ENCODE measurements at places on chromosomes 12 and 14. TPM values are rescaled to one million over a fixed set of nuclear protein-coding genes. Genes with fewer than 3 reads are reported as not detected.

DNA sequence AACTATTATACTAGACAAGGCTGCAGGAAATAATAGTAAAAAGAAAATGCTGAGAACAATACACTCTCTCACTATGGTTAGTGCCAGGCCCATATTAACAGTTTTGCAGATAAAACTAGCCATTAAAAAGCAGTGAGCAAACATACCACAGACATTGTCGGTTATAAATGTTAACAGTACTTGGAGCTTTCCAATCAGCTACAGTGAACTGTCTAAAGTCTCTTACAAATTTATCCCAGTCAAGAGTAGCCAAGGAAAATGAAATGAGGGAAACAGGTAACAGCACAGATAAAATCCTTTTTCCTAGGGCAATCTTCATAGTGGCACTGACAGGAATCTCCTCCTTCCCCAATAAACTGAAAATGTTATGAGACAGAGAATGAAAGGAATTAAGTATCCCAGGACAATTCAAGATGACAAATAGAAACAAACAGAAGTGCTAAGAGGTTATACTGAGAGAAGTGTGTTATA is 30.8 kb downstream of the PAWR start:
- H3K36me3 ChIP-seq: peaks cover 19% of the 10 kb centered on the region
- H3K27ac ChIP-seq: peak overlapping the region; percentile 0
- peaks cover 12% of the 10 kb centered on the region for H3K4me1 ChIP-seq
- DNase-seq: no peak
- H3K27me3 ChIP-seq: no peaks in the 10 kb centered on the region
- peak overlapping the region; percentile 5 for H3K4me3 ChIP-seq

CAPZA3 gene
- 0.36 TPM for total RNA-seq

TAS2R8 gene
- 0.24 TPM for total RNA-seq

DNA sequence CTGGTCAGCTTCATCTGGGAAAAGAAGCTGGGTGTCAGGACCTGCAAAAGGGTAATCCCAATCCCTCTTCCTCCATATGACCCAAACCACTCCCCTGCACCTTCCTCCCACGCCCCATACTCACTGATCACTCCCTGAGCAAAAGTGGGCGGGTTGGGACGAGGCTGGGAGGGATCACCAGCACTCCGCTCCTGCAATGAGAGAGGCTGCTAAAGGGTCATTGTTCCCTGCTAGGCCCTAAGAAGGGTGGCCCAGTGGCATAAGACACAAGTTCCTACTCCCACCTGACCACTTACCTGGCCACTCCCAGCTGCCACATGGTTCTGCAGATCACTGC is 15.7 kb upstream of the PRKAG1 start:
- H3K27ac ChIP-seq: no peak overlapping the region
- H3K27me3 ChIP-seq: no peaks in the 10 kb centered on the region
- no peak for DNase-seq
- peaks cover 11% of the 10 kb centered on the region for H3K36me3 ChIP-seq
- H3K4me3 ChIP-seq: no peak overlapping the region

GRCh38 chr14:73736842-73737241 is 22.7 kb upstream of the PNMA1 start:
- H3K27me3 ChIP-seq: no peaks in the 10 kb centered on the region
- H3K27ac ChIP-seq: peak overlapping the region; percentile 71
- no peak for DNase-seq
- peaks cover 21% of the 10 kb centered on the region for H3K4me1 ChIP-seq

DPF3 gene
- total RNA-seq: 3.0 TPM

SLC25A47 gene
- not detected for total RNA-seq

DNA sequence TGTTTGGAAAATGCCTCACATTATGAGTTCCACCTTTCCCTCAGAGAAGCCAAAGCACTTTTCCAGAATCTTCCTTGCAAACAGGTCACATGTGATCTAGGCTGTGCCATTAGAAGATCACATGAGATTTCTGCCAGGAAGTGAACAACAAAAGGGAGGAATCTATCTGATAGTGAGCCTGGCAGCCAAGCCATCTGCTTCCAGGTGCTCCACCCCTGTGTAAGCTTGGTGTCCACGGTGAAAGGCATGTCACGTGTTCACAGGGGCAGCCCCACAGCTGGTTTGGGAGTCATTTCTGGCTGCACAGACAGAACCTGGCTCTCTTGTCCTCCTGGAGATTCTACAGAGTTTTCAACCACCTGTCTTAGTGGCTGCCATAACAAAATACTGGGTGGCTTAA is 3.5 kb upstream of the KSR2 start:
- H3K4me3 ChIP-seq: no peak overlapping the region
- peaks cover 12% of the 10 kb centered on the region for H3K4me1 ChIP-seq
- no peak for DNase-seq
- peaks cover 16% of the 10 kb centered on the region for H3K27me3 ChIP-seq
- H3K27ac ChIP-seq: no peak overlapping the region
- H3K36me3 ChIP-seq: no peaks in the 10 kb centered on the region

SINHCAF gene
- 391 TPM for total RNA-seq

Measured in progenitor cell of endocrine pancreas (in vitro differentiated cells).